ENCODE measurements at places on chromosomes 5 and 9.
A peak's percentile ranks its signal among the peaks of the same experiment; 100 is the strongest.

- peak; percentile 15 for DNase-seq
Observed at GRCh38 chr5:180718810-180719453, 20.9 kb downstream of the OR2Y1 start.

DNA sequence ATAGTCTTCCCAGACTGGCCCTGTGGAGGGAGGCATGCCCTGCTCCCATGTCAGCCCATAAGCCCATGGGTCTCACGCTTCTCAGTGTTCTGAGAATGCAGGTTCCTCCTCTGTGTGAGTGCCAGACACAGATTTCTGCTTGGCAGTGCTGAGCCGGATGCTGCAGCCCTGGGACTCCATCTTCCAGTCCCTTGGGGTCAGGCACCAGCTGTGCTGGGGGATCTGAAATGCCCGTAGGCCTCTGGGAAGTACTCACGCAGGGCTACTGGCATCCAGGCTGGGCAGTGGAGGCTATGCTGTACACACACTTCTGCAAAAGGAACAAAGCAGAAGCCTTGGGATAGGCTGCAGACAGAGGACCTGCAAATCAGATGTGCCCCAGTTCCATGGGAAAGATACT is 1944.6 kb downstream of the EFNA5 start:
- no peak for DNase-seq

DNA sequence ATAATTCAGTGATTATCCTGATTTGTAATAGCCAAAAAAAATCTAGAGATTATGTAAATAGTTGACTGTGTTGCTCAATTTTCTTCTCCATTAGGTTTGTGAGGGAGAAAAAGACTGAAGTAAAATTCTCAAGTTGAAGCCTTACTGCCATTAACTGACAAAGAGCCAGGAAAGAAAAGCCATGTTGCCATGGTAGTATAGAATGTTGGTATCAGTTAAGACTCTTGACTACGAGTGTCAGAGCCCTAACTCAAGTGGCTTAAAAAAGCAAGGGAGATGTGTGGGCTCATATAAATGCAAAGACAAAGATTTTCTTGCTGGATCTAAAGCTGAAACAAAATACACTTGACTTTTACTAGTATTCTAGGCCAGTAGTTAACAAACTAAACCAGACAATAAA is 571.7 kb downstream of the KCTD16 start:
- DNase-seq, result no peak

DNA sequence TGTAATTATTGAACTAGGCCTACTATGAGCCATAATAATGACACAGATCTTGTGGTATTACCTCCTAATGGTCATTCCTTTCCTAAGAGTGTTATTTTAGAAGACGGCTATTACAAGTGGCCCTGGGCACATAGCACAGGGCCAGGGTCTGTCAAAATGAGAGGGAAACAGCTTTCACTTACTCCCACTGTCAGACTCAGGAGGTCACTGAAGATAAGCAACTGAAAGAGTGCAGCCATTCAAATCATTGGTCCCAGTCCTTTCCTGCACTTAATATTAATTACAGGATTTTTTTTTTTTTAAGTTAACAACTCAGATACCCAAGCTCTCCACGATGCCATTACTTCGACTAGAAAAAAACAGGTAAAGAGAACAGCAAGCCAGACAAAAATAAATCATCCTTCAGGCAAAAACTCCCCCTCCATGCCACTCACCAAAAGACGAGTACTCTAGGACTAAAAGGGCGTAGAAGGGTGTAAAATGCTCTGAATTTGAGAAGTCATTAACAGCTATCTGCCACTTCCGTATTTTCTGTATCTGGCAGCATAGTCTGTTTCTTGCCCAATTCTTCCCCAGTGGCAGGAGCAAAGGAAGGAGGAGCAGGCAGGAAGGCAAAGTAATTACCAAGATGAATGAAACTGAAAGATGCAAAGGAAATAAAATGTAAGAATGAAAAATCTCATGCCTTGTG is 87.4 kb downstream of the ZNF608 start:
- DNase-seq, result no peak

DNA sequence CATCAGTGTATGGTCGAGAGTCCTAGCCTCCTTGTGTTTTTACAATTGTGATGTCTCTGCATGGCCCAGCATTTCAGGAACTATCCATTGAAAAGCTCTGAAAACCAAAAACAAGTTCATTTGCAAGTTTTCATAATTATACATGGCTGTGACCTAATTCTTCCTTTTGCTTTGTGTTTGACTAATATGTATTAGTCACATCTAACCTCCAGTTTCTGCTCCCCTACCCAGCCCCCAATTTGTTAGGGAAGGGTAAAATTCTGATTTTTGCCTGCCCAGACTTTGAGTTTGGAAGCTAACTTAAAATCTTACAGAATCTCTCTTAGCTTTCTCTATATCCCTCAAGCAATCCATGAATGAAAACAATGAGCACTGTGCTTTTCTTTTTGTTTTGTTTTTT is 128.2 kb upstream of the SEMA6A start:
- DNase-seq, result no peak

DNA sequence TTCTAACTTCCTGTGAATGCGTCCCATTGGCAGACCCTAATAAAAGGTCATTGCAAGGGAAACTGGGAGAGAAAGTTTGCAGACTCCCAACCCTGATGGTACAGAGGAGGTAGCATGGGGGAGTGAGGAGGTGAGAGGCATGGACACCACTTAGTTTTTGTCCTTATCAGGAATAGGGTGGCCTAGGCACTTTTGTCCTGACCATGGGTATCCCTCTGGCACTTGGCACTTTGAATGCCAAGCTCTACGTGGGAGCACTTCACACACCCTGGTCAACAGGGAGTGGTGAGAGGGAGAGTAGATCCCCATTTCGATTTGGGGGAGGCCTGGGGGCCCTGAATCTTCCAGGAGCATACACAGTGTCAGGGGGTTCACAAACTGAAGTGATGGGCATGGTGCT is 75.6 kb upstream of the SH3PXD2B start:
- DNase-seq, result no peak

DNA sequence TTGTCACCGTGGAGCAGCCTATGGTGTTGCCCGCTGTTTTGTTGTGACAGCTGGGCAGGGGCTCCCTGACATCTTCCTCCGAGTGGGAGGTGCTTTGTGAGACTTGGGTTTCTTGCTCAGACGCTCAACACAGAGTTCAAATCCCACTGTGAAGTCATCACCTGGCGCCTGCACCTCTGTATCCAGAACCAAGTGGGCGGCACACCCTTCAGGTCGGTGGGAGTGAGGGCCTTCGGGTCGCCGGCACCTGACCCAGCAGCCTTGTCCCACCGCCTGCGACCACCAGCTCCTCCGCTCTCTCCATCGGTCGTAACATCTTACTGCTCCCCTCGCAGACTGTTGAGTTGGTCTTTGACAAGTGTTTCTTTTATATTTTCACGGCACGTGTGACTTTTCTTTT is 37.6 kb upstream of the EXOC3 start:
- DNase-seq, result no peak

- DNase-seq, result peak; percentile 3
Observed at GRCh38 chr9:24832307-24832706, 286.6 kb upstream of the IZUMO3 start.
